AG04450 (cell line): ENCODE measurements at places on chromosomes 3 and 15. TPM values are rescaled to one million over a fixed set of nuclear protein-coding genes. Genes with fewer than 3 reads are reported as not detected.

AHSG gene
- not detected in 2 replicates for polyA plus RNA-seq

ABHD6 gene
- 8.4 and 9.7 TPM in 2 replicates for polyA plus RNA-seq

DNA sequence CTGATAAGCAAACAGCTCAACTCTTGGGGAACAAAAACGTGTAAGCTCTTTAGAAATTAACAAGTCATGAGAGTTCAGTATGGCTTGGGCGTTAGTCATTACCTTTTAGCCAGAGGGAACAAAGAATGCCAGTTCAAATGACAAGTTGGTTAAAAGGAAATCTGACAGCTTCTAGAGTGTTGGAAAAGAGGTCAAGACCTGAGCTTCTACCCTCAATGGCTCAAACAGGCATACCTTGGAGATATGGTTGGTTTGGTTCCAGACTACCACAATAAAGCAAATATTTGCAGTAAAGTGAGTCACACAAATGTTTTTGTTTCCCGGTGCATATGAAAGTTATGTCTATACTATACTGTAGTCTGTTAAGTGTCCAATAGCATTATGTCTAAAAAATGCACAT, 136.1 kb downstream of the CACNA1D start:
- DNase-seq = no peak

GRCh38 chr15:90903733-90904536, 833 bp downstream of the MAN2A2 start:
- no peak for DNase-seq

GRCh38 chr3:12198301-12198700, 39.6 kb upstream of the TIMP4 start:
- no peak for DNase-seq

DNA sequence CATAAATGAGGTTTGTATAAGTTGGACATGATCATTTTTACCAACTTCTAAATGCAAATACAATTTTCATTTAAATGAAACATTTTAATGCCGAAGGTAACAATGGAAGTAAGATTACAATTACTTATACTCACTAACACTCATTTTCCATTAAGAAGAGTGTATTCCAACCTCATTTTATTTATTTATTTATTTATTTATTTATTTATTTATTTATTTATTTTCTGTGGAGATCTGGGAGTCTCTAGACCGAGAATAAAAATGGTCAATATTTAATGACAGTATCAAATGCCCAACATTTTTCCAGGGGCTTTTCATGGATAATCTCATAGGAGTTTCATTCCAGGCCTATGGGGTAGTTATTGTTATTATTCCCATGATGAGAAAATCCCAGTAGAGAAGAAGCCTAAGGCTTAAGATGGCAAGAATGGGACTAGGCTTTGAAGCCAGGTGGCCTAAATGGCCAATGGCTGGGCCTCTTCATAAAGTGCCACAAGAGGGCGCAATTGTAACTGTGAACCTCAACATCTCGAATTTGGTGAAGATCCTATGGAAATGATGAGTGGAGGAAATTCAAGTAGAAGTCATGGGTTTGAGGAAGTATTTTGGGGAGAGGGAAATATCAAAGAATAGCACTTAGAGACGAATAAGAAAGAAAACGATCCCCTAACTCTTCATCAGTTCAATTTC, 21.3 kb downstream of the VGLL3 start:
- no peak for DNase-seq

DNA sequence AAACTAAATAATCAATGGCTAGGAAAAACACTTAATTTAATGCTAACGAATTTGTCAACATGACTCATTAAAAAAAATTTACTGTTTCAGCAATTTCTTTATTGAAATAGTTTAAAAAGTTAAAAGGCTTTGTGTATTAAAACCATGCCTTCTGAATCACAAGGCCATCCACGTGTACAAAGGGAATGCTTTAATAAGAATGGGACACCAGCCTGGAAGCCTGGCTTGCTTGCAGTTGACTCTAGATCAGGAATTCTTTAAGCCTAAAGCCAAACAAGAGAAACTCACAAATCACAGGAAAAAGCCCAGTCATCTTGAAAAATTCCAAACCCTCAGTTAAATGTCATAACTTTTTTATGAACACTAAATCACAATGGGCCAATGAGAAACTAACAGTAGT, 137.6 kb downstream of the PEAK1 start:
- DNase-seq = peak; percentile 41
